ENCODE measurements at places on chromosomes 1 and 21.
A peak's percentile ranks its signal among the peaks of the same experiment; 100 is the strongest.

GRCh38 chr1:165173818-165174217 lies 182.7 kb downstream of the LMX1A start:
- DNase-seq: no peak

GRCh38 chr1:188615321-188615720 lies 1786.6 kb downstream of the PLA2G4A start:
- peak; percentile 38 for DNase-seq

DNA sequence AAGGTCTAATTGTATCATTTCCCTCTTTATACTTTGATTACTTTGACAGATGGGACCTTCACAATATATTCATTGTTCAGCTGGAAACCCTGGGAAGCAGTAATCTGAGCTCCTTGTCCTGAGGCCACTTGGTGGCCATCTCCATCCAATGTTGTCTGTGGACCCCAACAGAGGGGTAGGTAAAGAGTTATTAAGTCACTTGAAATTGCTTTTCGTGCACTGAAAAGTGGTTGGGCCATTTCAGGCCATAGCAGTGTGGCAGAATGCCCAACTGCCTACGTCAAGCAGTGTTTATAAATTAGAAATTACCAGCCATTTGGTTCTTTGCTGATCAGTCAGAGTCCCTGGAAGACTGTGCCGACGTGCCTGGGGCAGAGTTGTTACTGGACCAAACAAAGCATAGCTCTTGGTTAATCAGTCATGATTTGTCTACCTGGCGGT lies 308.3 kb upstream of the USP25 start:
- no peak for DNase-seq

GRCh38 chr1:108199781-108200686 lies at the start of gene SLC25A24:
Gene SLC25A24 (minus strand): TSS chr1:108200343. CDS start chr1:108200138, 205 bp downstream.
- DNase-seq: no peak

GRCh38 chr1:56908619-56909221 lies 54.1 kb downstream of the C8A start:
- no peak for DNase-seq

DNA sequence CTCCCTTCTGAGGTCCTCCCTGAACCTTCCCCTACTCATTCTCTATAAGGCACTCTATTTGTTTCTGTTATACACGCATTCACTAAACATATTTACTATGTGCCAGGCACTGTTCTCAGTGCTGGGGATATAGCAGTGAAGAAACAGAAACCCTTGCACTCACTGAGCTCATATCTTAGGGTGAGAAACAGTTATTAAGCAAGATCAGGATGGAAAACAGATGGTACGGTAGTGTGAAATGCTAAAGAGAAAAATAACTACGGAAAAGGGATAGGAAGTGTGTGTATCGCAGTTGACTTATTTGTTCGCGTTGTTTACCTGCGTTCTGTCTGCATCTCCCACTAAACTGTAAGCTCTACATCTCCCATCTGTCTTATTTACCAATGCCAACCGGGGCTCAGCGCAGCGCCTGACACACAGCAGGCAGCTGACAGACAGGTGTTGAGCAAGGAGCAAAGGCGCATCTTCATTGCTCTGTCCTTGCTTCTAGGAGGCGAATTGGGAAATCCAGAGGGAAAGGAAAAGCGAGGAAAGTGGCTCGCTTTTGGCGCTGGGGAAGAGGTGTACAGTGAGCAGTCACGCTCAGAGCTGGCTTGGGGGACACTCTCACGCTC lies 572 bp downstream of the CYB5RL start:
- no peak for DNase-seq

- DNase-seq: no peak
These were observed 87.2 kb downstream of the VAV3 start for GRCh38 chr1:107877745-107878144.

DNA sequence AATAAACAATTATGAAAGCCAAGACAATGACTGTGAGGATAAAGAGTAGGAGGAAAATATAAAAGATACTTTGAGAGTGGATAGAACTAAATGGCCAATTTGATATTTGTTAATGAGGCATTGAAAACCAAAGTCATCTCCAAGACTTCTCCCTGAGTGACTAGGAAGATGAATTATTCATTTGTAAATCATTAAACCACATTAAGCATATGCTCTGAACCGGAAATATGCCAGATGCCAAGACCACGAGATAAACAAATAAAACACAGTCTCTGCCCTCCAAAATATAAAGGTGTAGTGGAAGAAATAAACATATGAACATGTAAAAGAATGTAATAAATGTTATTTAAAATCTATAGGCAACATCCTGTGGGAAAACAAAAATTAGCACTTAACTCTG lies 78.8 kb downstream of the MRPL39 start:
- DNase-seq: no peak

DNA sequence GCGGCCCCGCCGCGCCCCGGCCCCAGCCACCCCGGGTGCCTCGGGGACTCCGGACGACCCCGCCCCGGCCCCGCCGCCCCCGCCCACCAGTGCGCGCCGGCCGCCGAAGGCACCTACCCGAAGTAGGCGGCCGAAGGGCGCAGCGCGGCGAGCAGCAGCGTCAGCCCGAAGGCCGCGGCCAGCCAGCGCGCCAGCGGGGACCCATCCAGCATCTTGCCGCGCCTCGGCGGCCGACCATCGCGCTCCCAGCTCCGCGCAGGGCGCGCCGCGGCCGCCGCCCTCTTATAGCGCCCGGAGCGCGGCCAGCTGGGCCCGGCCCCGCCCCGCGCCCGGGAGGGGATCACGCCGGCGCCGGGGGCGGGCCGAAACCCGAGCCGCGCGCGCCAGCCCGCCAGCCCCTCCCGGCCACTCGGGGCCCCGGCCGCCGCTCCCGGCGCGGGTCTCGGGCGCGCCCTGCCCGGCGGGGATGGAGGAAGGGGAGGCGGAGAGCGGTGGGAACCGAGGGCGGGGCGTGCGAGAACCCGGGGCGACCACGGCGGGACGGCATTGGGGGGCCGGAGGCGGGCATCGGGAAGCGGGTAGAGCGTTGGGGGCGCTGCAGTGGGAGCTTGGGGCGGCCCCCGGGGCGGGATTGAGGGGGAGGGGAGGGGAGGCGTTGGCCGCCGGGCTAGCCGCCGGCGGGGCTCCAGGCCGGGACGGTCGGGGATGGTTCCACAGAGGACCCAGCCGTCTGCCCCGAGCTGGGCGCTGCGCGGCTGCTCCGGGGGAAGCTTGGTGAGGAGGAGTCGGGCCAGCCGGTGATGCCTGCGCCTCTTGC lies at the start of gene WNT9A:
TSS of gene WNT9A (minus strand) at position 257 of the 817 bp plus-strand sequence. CDS start at position 212, 45 bp downstream.
- no peak for DNase-seq

GRCh38 chr21:25324666-25325065 lies 282.6 kb downstream of the MRPL39 start:
- no peak for DNase-seq

- no peak for DNase-seq
These were observed 5.2 kb upstream of the DMRTB1 start for GRCh38 chr1:53454019-53454418.

DNA sequence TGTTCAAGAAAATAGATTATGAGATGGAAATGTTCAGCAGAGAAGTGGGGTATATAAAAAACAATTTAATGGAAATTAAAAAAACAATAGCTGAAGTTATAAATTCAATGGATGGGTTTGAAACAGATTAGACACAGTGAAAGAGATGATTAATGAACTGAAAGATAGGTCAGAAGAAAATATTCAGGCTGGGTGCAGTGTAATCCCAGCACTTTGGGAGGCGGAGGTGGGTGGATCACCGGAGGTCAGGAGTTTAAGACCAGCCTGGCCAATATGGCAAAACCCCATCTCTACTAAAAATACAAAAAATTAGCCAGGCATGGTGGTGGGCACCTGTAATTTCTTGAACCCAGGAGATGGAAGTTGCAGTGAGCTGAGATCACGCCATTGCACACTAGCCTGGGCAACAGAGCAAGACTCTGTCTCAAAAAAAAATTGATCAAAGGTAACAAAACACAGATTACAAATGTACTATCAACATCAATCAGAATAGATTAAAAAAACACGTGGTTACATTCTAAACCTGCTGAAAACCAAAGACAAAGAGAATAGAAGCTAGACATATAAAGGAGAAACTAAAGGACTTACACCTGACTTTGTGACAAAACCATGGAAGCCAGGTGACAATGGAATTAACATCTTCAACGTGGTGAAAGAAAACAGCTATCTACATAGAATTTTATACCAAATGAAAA lies 4.8 kb upstream of the SUMO3 start:
- no peak for DNase-seq

DNA sequence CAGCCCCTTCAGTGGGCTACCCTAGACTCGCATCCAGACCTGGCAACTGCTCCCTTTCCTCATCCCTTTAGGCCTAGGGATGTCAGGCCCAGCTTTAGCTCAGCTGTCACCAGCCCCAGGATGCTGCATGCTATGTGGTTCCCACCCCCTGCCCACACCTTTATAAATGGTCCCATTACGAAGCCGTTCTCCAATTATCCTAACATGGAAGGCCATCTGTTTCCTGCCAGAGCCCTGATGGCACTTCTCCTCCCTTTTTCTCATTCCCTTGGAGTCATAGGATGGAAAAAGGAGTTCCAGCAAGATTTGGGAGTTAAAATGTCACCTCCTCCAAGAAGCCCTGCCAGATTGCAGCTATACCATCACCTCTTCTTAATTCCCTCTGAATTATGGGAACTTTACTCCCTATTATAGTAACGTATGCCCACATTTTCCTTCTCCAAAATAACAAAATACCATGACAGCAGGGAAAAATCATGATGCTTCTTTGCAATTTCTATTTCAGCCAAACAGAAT lies 205.0 kb upstream of the GRIK3 start:
- DNase-seq: no peak

DNA sequence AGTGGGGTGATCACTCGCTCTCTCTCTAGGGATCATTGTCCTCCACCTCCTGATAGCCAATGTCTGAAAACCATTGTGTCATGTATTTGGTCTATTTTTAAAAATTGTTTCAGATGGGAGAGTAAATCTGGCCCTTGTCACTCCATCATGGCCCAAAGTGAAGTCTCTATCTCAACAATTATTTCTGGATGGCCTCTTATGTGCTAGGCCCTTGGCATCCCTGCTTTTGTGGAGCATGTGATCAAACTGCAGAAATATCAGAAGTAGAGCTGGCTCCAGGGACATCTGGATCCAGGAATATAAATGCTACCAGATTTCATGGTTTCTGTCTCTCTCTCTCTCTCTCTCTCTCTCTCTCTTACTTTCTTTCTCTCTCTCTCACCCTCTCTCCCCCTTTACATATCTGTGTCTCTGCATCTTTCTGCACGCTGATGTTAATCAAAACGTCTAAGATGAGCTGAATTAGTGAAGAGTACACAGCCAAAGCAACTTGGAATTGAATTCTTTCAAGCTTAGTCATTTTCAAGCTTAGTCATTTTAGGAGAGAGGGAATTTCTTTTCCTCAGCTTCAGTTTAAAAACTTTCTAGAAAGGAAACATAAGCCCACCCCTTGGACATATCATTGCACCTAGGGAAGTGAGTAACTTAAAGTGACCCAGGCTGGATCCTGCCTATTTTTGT lies 47.4 kb upstream of the DOCK7 start:
- no peak for DNase-seq

- DNase-seq: no peak
These were observed 21.7 kb downstream of the SDC3 start for GRCh38 chr1:30886710-30887428.

DNA sequence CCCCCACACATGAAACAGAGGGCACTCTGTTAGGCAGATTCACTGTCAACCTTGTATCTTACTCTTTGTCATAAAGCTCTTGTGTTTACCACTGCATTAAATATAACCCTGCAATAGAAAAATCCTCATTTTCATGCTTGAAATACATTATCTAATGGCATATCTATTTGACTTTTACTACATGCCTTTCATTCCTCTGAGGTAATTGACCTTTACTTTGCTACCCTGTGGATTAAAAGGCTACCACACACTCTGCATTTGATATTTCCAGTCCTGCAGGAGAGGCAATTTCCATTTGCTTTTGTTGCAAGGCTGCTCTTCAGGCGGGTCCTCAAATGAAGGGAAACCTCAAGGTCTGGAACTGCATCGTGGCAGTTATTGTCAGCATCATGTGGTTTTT lies 238.0 kb downstream of the NTNG1 start:
- DNase-seq: no peak

DNA sequence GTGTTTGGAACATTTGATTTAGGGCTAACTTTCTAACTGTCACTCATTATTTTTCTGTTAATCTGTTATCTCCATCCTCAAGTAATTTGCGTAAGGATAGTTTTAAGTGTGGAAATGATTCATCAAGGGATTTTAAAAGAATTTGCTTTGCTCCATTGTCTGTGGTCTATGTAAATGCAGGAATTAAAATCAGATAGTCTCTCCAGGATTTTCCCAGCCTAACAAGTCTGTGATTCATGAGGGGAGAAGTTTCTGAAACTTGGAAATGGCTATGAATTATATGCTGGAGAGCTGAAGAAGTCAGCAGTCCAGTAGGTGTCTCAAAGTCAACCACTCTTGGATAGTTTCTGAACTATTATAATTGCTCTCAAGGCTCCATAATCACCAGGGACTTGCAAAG lies 264.5 kb downstream of the MRPL39 start:
- no peak for DNase-seq

GRCh38 chr1:31498376-31499040 lies 77.8 kb upstream of the TINAGL1 start:
- no peak for DNase-seq

DNA sequence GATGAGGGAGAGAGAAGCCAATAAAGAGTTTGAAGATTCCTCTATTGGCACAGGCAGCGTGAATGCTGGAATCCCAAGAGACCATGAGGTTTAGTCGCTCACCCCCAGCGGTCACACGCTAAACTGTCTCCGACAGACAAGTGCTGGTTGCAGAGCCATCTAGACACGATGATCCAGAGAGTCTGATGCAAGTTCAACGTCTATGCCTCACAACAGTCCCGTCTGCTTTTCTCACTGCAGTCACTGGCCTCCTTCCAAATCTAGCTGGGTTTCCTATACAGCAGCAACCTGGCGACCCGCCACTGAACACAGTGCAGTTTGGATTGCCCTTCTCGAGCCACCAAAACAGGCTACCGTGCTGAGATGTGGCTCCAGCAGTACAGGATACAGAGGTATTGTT lies 98.6 kb upstream of the KRTAP19-8 start:
- no peak for DNase-seq

DNA sequence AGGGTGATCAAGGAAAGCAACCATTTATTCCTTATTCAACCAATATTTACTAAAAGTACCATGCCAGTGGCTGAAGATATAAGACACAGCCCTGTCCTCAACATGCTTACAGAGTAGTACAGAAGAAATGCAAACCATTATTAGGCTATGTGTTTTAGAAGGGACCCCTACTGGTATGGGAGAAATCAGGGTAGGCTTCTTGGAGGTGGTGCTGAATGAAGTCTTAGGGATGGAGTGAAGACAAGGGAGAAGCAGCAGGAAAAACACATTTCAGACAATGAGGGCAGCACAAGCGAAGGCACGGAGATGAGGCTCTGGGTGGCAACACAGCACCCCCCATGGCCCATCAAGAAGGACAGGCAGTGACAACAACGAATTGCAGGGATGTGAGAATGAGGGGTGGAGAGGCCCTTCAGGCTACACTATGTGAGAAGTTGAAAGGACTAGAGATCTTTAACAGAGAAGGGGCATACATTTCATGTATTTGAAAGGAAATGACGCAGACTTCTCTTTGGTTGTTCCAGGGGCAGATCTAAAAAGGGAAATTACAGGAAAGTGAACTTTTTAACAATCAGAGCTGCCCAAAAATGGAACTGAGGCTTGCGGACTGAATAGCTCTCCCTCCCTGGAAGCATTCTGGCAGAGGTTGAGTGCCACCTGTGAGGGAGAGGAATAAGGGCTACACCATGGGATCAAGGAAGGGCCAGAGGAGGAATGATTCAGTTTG lies 16.8 kb upstream of the CD58 start:
- no peak for DNase-seq
